ENCODE measurements at places on chromosomes 4 and X. TPM values are rescaled to one million over a fixed set of nuclear protein-coding genes. Genes with fewer than 3 reads are reported as not detected.

DNA sequence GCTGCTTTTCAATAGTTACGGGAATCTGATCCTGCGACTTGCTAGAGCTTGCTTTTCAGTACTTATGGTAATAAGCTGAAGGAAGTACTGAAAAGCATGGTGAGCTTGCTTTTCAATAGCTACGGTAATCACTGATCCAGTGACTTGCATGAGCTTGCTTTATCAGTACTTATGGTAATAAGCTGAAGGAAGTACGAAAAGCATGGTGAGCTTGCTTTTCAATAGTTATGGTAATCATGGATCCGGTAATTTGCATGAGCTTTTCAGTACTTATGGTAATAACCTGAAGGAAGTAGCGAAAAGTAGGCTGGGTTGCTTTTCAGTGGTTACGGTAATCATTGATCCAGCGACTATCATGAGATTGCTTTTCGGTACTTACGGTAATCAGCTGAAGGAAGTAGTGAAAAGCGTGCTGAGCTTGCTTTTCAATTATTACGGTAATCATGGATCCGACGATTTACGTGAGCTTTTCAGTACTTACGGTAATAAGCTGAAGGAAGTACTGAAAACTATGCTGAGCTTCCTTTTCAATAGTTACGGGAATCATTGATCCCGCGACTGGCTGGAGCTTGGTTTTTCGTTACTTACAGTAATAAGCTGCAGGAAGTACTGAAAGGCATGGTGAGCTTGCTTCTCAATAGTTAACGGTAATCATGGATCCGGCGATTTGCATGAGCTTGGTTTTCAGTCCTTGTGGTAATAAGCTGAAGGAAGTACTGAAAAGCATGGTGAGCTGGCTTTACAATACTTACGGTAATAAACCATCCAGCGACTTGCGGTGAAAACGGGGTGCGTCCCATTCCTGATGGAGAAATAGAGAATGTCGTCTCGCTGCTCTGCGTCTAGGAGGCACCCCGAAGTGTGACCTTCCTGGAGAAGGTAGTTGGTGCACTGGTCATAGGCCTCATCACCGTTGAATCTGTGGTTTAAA lies 6.5 kb downstream of the CRLF2 start:
- no peak overlapping the region for H3K27ac ChIP-seq
- H3K4me3 ChIP-seq, result peak overlapping the region; percentile 43
- H3K36me3 ChIP-seq, result peaks cover 11% of the 10 kb centered on the region
- peak; percentile 29 for DNase-seq
- no peaks in the 10 kb centered on the region for H3K27me3 ChIP-seq

- H3K4me1 ChIP-seq, result peaks cover 23% of the 10 kb centered on the region
- H3K27me3 ChIP-seq, result peaks cover 65% of the 10 kb centered on the region
- no peak overlapping the region for H3K27ac ChIP-seq
These were observed 662 bp downstream of the APBB2 start for GRCh38 chr4:41213625-41214135.

GRCh38 chrX:69079268-69079667 lies 86.0 kb downstream of the PJA1 start:
- DNase-seq, result no peak
- no peaks in the 10 kb centered on the region for H3K4me1 ChIP-seq
- H3K4me3 ChIP-seq, result no peak overlapping the region
- no peaks in the 10 kb centered on the region for H3K36me3 ChIP-seq

- peaks cover 14% of the 10 kb centered on the region for H3K4me1 ChIP-seq
- no peak overlapping the region for H3K27ac ChIP-seq
- H3K36me3 ChIP-seq, result peaks cover 3% of the 10 kb centered on the region
- H3K27me3 ChIP-seq, result peaks cover 43% of the 10 kb centered on the region
- H3K4me3 ChIP-seq, result no peak overlapping the region
These were observed 6.9 kb upstream of the CLOCK start for GRCh38 chr4:55553441-55554201.

DNA sequence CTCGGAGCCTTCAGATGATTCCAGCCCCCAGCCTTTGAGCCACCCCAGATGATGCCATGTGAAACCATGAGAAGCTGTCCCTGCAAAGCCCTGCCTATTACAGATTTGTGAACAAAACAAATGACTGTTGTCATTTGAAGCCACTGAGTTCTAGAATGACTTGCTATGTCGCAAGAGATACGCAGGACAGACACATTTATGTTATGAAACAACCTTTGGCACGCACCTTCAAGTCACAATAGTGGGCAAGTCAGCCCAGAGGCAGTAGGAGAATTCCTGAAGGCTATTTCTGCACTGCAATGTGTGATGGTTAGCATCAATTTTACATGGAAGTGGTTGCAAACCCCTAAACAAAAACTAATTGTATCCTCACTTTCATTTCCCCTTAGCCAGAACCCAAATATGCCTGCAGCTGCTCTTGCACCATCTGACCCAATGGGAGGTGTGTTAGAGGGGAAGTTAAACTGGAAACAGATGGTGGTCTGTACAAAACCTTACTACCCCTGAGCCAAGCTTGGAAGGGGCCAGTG lies 174.4 kb upstream of the ATP6AP2 start:
- no peak overlapping the region for H3K27ac ChIP-seq
- no peaks in the 10 kb centered on the region for H3K4me1 ChIP-seq
- H3K4me3 ChIP-seq, result no peak overlapping the region

DNA sequence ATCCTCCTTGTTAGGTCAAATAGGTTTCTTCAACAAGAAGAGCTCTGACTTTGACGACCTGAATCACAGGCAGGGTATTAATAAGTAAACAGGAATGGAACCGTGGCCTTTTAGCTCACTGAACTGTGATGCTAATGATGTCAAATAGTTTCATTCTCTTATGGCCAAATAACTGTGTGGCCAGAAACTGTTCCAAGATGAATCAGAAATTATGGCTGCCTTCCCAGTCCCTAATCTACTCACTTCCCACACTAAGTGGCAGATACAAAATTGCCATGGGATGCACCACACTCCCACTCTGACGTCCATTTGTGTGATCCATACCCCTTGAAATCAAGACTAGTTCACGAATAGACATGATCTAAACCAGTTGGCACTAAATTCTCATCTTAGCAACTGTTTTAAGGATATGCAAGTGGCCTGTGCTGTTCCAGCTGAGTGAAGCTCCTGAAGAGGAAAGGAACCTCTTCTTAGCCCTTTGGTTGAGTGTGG lies 455.4 kb downstream of the IL15 start:
- H3K27ac ChIP-seq, result no peak overlapping the region
- DNase-seq, result no peak
- peaks cover 37% of the 10 kb centered on the region for H3K36me3 ChIP-seq
- no peak overlapping the region for H3K4me3 ChIP-seq
- H3K27me3 ChIP-seq, result no peaks in the 10 kb centered on the region

- no peak overlapping the region for H3K27ac ChIP-seq
- DNase-seq, result no peak
- H3K27me3 ChIP-seq, result peaks cover 3% of the 10 kb centered on the region
These were observed 28.8 kb upstream of the ENPP6 start for GRCh38 chr4:184246426-184246825.

DNA sequence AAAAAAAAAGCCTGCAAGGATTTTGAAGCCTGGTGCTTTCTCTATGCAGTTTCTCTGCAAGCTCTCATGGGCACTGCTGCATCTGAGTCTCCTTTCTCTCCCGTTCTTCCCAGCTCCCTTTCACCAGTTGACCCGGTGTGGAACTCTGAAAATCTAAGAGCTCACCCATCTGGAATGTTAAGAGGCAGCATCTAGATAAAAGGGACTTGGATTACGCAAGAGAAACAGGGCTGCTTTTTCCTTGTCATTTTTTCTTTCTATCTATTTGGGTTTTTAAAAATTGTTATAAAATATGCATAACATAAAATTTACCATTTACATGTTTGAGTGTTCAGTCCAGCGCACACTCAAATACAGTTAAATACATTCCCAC lies 95.2 kb upstream of the RPS6KA3 start:
- no peak overlapping the region for H3K27ac ChIP-seq
- H3K27me3 ChIP-seq, result peaks cover 12% of the 10 kb centered on the region
- H3K4me1 ChIP-seq, result no peaks in the 10 kb centered on the region
- no peaks in the 10 kb centered on the region for H3K36me3 ChIP-seq

GRCh38 chr4:100882661-100883060 lies 364.8 kb upstream of the EMCN start:
- no peak overlapping the region for H3K4me3 ChIP-seq
- DNase-seq, result no peak
- H3K27me3 ChIP-seq, result peaks cover 14% of the 10 kb centered on the region
- no peak overlapping the region for H3K27ac ChIP-seq

DNA sequence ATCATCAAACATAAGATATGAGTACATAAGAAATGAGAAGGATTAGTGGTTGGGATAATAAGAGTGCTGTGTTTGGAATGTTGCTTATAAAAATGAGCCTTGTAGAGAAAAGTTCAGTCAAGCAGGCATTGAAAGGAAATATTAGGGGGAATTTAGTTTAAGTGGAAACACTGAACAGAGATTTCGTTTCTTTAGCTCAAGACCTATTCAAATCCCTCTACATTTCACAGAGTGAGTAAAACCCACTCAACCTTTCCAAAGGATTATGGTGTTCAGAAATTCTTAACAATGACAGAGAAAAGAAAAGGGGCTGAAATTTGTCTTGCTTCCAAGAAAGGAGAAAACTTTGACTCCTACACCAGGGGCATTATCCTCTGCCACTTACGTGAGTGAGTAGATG lies 1072.4 kb upstream of the LCORL start:
- H3K4me1 ChIP-seq, result no peaks in the 10 kb centered on the region
- H3K27ac ChIP-seq, result no peak overlapping the region
- DNase-seq, result no peak
- no peaks in the 10 kb centered on the region for H3K36me3 ChIP-seq
- no peak overlapping the region for H3K4me3 ChIP-seq

DNA sequence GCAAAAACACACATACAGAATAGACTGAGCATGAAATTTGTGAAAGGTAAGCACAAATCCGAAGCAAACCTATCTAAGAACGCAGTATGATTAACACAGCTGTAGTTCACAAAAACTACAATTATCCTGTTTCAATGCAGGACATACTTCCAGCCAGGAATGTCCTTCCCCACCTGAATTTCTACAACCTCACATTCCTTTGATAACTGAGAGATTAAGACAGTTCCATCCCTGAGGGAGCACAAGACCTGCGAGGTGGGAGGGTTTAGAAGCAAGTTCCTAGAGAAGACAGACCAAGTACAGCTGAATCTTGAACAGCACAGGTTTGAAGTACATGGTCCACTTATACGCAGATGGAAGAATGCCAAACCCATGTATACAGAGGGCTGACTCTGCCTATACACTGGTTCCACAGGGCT lies 10.6 kb downstream of the ABCG2 start:
- peaks cover 10% of the 10 kb centered on the region for H3K27me3 ChIP-seq
- no peak for DNase-seq
- no peak overlapping the region for H3K27ac ChIP-seq
- no peaks in the 10 kb centered on the region for H3K36me3 ChIP-seq

GRCh38 chr4:119629142-119629471 lies 503 bp upstream of the PDE5A start:
- no peak for DNase-seq
- H3K27ac ChIP-seq, result no peak overlapping the region
- H3K4me1 ChIP-seq, result peaks cover 13% of the 10 kb centered on the region

DNA sequence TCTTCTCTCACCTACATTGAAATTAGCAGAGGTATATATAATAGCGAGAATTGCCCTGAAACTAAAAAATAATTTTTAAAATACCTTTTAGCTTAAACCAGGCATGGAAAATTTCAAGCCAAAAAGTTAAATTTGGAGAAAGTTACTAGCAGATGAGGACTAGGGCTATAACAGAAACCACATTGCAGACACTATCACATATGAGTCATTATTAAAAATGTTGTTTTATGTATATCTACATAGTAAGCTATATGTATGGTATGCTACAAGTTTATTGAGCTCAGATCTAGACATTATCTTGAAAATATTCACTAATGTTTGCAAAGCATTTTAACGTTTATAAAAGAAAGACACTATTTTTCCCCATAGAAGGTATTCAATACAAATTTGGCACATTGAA lies 147.8 kb downstream of the PAPSS1 start:
- no peaks in the 10 kb centered on the region for H3K36me3 ChIP-seq
- no peak overlapping the region for H3K4me3 ChIP-seq
- H3K4me1 ChIP-seq, result no peaks in the 10 kb centered on the region
- no peaks in the 10 kb centered on the region for H3K27me3 ChIP-seq
- DNase-seq, result no peak

DNA sequence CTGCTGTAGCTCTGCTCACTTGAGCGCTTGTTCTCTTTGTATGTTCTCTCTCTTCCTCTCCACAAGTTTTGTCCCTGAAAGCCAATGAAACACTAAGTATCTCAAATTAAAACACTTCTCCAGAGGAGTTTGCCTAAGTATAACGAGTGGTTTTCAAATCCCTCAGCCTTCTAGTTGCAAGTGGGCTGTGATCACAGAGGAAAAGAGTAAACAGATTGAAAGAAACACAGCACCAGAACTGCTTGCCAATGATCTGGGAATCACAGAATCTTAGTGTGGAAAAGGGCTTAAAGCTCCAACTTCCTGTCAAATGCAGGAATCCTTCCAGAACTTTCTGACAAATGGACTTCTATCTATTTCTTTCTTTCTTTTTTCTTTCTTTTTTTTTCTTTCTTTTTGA lies 4.8 kb upstream of the PRSS12 start:
- no peak for DNase-seq
- H3K4me3 ChIP-seq, result no peak overlapping the region
- H3K27ac ChIP-seq, result no peak overlapping the region
- H3K36me3 ChIP-seq, result no peaks in the 10 kb centered on the region

- H3K27ac ChIP-seq, result no peak overlapping the region
- H3K4me3 ChIP-seq, result no peak overlapping the region
- peaks cover 26% of the 10 kb centered on the region for H3K36me3 ChIP-seq
These were observed 45.1 kb upstream of the TLR2 start for GRCh38 chr4:153638999-153639398.

- H3K36me3 ChIP-seq, result no peaks in the 10 kb centered on the region
- H3K4me3 ChIP-seq, result no peak overlapping the region
- no peak overlapping the region for H3K27ac ChIP-seq
- H3K4me1 ChIP-seq, result no peaks in the 10 kb centered on the region
- H3K27me3 ChIP-seq, result peaks cover 6% of the 10 kb centered on the region
These were observed 50.0 kb upstream of the TBC1D9 start for GRCh38 chr4:140806163-140806562.

DNA sequence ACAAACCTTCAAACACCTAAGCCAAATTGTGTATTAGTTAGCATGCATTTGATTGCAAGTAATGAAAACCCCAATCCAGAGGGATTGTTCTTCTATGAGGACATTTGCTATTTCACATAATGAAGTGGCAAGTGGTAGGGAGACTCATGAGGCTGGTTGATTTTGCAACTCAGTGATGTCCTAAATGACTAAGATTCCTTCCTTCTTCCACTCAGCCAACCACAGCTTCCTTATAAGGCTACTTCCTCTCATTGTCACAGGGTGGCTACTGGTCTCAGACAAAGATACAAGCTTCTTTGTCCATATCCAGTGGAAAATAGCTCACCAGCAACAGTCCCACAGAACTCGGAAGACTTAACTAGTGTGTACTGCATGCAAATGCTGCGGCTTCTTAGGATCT lies 5.3 kb upstream of the OTC start:
- H3K4me1 ChIP-seq, result peaks cover 4% of the 10 kb centered on the region
- DNase-seq, result no peak
- H3K4me3 ChIP-seq, result no peak overlapping the region
- H3K27ac ChIP-seq, result no peak overlapping the region
- H3K27me3 ChIP-seq, result peaks cover 9% of the 10 kb centered on the region

- H3K27me3 ChIP-seq, result no peaks in the 10 kb centered on the region
- H3K4me1 ChIP-seq, result no peaks in the 10 kb centered on the region
- H3K27ac ChIP-seq, result no peak overlapping the region
- peaks cover 20% of the 10 kb centered on the region for H3K36me3 ChIP-seq
- no peak overlapping the region for H3K4me3 ChIP-seq
These were observed 39.2 kb downstream of the MAP7D3 start for GRCh38 chrX:136211766-136212556.

Gene CNKSR2
- total RNA-seq, result 13.4 TPM

Gene GABRE
- not detected for total RNA-seq

Gene TMSB15A
- total RNA-seq, result 0.37 TPM

Gene ETDA
- not detected for total RNA-seq

Gene GPR119
- not detected for total RNA-seq

Gene SORBS2
- not detected for total RNA-seq

Gene SLC9B1
- 0.28 TPM for total RNA-seq

Gene CXorf49
- not detected for total RNA-seq

Gene SPANXN4
- not detected for total RNA-seq

Gene RTL3
- not detected for total RNA-seq

Gene NPY2R
- total RNA-seq, result not detected
